LNCaP clone FGC (cell line): ENCODE measurements at places on chromosomes 3 and 15.

DNA sequence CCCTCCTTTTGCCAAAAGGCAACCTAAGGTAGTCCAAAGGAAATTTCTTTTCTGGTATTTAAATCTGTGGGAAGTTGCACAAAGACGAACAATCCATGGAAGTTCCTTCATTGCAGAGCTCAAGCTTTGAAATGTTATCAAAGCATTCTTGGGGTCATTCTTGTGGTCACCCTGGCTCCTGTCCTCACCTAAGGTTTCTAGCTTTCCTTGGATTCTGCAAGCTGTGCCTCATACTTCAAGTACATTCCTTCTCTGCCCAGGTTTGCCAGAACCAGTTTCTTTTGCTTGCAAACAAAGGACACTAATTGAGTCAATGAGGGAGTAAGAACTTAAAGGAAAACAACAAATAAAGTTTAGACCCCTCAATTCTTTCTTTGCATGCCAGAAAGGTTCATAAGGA, 329.8 kb upstream of the PDZRN3 start:
- no peak for DNase-seq

DNA sequence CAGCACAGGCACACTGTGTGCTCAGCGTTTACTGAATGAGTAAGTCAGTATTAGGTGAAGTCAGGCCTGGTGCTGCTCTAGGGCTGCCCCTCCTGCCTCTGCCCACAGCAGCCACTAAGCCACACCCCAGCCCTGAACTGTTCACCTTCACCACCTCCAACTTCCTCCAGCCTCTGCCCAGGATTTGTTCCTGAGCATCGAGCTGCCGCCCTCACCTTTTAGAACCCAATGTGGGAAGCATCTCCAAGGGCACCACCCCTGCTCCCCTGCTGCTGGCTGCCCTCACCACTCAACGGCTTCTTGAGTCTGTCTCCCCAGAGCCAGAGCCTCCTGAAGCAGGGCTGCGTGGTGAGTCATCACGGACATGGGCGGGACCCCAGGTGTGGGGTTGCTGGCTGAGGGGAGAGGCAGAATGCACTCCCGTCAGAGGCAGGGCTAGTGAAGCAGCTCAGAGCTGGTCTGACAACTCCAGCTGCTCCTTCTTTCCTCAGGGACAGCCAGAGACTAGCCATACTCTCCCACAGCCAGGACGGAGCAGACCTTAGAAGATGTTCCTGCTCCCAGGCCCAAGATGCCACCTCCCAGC, 5.8 kb downstream of the HYAL2 start:
- no peak for DNase-seq

DNA sequence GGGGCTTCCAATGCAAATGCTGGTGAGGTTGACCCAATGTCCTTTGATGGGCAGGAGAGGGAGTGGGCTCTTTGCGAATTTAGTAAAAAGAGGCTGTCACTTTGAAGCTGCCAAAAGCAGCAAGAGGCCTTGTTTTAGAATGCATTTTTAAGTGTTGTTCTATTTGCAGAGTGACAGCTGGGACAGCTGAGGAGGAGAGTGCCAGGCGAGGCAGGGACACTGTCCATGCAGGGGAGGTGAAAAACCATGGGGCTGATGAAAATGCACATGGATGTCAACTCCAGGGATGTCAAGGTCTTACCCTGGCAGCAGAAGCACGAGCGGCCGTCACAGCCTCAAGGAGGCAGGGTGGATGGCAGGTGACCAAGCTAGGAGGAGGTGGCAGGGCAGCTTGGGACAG, 279.8 kb downstream of the ADAMTS17 start:
- no peak for DNase-seq

GRCh38 chr3:176946202-176946601, 251.1 kb downstream of the TBL1XR1 start:
- DNase-seq: no peak

GRCh38 chr3:88632226-88632625, 475.2 kb upstream of the EPHA3 start:
- no peak for DNase-seq

DNA sequence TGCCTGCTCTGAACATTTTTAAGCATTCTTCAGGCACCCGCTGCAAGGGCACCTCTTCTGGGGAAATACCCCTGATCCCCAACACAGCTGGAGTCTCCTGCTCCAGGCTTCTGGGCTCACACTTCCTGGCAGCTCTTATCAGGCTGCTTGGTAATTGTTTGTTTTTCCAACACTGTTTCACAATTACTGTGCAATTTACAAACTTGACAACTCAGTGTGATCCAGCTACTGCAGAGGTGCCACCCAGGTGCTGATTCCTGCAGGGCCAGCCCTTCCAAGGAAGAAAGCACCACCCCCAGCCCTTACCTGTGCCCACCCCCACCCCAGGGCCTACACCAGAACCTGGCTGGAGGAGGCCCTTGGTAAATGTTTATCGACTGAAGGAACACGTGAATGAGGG, 66.5 kb downstream of the MAGEF1 start:
- peak; percentile 2 for DNase-seq
